Sigmoid colon (tissue), 7 donors: ENCODE measurements at places on chromosomes 1 and 21. TPM values are rescaled to one million over a fixed set of nuclear protein-coding genes. Genes with fewer than 3 reads are reported as not detected.

GRCh38 chr1:223761411-223761810, 49.1 kb downstream of the CAPN2 start:
- DNase-seq = peak; percentile 4

Gene CA6
- total RNA-seq = not detected

Gene TIPRL
- 30.8 TPM for total RNA-seq

GRCh38 chr1:201348211-201348566, 29.3 kb downstream of the TNNT2 start:
- DNase-seq = no peak

- no peak for DNase-seq
Measured at GRCh38 chr1:10561497-10561896, 86.7 kb downstream of the PEX14 start.

Gene PYCR2
- total RNA-seq = 40.5 TPM

GRCh38 chr1:206411321-206411720, 59.0 kb upstream of the IKBKE start:
- no peak for DNase-seq

Gene BSND
- not detected for total RNA-seq

DNA sequence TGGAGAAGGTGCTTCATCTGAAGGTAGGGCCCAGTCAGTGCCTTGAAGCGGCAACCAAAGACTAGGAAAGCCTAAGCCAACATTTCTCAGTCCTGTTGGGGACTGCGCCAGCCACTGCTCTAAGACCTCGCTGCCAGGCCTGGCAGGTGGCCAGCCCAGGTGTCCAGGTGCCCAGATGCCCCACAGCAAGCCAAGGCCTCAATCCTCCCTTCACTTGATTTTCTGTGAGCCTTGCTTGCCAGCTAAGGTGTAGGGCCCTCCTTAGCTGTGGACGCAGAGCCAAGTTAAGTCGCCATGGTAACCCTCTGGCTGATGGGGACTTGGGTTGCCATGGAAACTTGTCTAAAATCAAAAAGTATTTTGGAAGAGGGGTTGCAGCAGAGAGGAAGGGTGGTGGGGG, 135.0 kb downstream of the NAV1 start:
- DNase-seq = no peak

DNA sequence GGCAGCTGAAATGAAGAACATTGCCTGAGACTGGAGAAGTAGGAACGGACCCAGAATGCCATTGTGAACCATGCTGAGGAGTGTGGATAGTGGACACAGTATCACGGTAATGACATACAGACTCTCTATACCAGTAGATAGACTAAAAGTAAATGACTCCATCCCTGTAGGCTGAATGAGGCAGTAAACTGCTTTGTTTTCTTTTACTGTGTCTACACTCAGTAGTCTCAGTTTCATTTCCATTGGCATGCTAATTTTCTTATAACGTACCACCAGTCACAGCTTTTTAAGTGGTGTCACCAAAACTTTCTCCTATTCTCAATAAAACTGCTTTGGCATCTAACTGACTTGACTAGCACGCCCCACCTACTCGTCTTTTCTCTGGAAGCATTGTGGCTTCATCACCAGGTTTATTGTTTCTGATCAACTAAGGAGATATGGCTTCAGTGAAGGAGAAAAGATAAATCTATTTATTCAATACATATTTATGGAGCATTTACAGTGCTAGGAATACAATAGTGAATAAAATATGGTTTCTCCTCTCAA, 8.4 kb upstream of the ZNF697 start:
- no peak for DNase-seq

DNA sequence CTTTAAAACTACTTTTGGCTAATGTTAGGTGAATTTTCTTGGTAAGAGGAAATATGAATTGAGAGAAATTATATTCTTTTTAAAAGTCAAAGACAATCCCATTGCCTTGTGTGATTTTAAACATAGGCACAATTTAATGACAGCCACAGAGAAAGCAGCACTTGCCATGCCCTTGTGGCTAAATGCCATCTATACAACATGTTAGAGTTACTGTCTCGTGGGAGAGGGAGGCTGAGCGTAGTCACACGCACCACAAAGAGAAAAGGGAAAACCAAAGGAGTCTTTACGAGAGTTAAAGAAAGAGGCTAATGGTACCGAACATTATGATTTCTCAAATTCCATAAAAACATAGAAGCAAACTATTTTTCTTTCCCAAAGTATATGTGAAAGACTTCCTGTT, 537.9 kb downstream of the PTPRC start:
- DNase-seq = no peak

Gene PCAT6
- total RNA-seq = not detected

GRCh38 chr1:202063093-202063492, 52.7 kb downstream of the ELF3 start:
- no peak for DNase-seq

GRCh38 chr21:42684109-42684916, 30.9 kb downstream of the PDE9A start:
- DNase-seq = peak; percentile 77

- DNase-seq = no peak
Measured at GRCh38 chr1:219580009-219580676, 32.8 kb downstream of the ZC3H11B start.

DNA sequence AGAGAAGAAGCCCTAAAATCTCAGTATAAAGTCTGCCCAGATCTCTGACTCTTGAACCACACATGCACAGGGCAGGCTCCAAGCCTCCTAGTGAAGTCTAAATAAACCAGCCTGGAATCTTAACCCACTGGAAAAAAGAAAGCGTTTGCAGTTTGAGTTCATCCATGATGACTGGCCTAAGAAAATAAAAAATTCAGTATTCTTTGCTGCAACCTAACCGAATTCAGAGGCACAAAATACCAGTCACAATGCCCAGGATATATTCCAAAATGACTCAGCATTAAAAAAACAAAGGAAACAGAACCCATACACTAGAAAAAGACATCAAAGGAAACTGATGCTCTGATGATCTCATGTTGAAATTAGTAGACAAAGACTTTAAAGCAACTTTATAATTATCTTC, 269.2 kb downstream of the SDCCAG8 start:
- no peak for DNase-seq

GRCh38 chr1:163174524-163175437, 27.9 kb downstream of the RGS5 start:
- peak; percentile 80 for DNase-seq

DNA sequence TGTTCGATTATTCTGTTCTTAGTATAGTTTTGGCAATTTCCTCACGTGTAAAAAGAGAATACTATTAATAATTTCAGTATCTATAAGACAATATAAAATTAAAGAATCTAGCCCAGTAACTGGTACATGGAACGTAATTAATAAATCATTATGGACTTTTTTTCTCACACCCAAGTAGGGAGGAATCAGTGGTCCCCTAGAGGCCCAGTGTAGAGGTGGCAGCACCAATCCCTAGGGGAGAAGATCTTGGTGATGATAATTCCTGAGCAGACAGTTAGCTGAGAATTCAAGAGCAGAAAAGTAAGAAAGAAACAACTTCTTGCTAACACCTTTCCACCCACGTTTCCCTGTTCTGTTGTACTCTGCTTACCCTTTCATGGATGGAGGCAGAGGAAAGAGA, 19.7 kb upstream of the SELE start:
- no peak for DNase-seq
